Parietal lobe (tissue), 2 donors: ENCODE measurements at places on chromosomes 4 and X. TPM values are rescaled to one million over a fixed set of nuclear protein-coding genes. Genes with fewer than 3 reads are reported as not detected.

Gene DDX53
- total RNA-seq = not detected

Gene HAND2
- not detected for total RNA-seq

Gene STBD1
- total RNA-seq = 0.31 TPM

Gene GAB3
- total RNA-seq = 0.94 TPM

Gene IGBP1
- 81.4 TPM for total RNA-seq

Gene BCORL1
- total RNA-seq = 5.6 TPM

Gene CTAG1B
- total RNA-seq = not detected

Gene ATP2B3
- 11.6 TPM for total RNA-seq

Gene CFP
- 1.3 TPM for total RNA-seq

Gene SPATA4
- total RNA-seq = 0.63 TPM

Gene IL21
- total RNA-seq = not detected
